ENCODE measurements at places on chromosomes 2 and 18. TPM values are rescaled to one million over a fixed set of nuclear protein-coding genes. Genes with fewer than 3 reads are reported as not detected.

Gene HAAO
- total RNA-seq: 0.33 TPM

Gene XRCC5
- 614 TPM for total RNA-seq

Gene RFX8
- total RNA-seq: not detected

GRCh38 chr18:4510711-4511110 lies 55.6 kb upstream of the DLGAP1 start:
- no peak for DNase-seq

GRCh38 chr2:70962885-70963878 lies 15.2 kb upstream of the ANKRD53 start:
- DNase-seq: no peak

DNA sequence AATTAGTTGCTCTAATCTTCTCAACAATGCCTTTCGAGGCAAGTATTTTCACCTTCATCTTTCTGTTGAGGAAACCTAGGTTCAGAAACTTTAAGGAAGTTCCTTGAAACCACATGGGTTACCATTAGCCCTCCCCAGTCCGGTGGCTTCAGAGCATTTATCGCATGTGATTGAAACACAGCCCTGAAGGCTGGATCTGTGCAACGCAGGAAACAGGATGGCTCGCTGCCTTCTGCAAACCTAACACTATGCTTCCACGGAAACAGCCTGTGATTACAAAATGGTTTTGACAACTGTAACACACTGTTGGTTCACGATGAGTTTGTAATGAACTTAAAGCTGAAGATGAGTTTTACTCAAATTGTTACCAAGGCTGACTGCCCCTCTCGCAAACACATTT lies 68.5 kb downstream of the EPB41L3 start:
- DNase-seq: no peak
